Chondrocyte (in vitro differentiated cells): ENCODE measurements at places on chromosomes 16 and 17.

GRCh38 chr16:87057951-87058560, 259.1 kb downstream of the C16orf95 start:
- DNase-seq: no peak

GRCh38 chr16:55144651-55145050, 179.4 kb upstream of the IRX6 start:
- DNase-seq: no peak

DNA sequence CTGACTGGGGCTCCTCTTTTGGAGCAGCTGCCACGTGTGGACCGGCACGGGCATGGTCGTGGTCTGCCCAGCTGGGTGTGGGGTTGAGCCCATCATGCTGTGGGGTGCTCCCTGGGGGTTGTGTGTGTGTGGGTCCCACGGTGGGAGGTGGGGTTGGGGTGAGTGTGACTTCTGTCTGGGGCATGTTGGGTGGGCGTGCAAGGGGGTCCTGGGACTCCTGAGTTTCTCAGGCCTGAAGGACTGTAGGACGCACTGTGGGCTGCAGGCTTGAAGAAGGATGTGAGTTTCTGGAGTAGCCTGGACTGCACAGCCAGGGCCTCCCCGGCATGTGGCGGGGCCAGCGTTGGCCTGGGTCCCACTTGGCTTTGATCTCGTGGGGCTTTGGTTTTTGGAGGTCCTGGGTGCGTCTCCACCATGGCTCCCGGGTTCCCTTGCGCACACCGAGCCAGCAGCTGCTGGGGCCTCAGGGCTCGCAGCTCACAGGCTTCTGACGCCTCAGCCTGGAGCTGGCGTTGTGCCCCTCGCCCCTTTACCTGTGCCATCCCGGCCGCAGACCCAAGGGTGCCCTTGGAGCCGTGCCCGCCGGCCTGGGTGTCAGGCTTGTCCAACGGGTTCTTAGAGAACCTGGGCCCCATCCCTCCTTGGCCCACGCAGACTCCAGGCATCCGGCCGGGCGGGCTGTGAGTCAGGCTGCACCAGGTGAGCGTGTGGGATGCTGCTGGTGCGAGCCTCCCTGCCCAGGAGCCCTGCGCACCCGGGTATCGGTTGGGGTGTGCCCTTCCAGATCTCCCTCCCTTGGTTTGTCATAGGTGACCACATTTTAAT, 34.4 kb upstream of the ZNF750 start:
- DNase-seq: peak; percentile 77

- DNase-seq: no peak
Observed at GRCh38 chr17:38870259-38871165, 654 bp downstream of the LASP1 start.

- DNase-seq: peak; percentile 48
Observed at GRCh38 chr16:3646348-3646920, 8.1 kb upstream of the DNASE1 start.

DNA sequence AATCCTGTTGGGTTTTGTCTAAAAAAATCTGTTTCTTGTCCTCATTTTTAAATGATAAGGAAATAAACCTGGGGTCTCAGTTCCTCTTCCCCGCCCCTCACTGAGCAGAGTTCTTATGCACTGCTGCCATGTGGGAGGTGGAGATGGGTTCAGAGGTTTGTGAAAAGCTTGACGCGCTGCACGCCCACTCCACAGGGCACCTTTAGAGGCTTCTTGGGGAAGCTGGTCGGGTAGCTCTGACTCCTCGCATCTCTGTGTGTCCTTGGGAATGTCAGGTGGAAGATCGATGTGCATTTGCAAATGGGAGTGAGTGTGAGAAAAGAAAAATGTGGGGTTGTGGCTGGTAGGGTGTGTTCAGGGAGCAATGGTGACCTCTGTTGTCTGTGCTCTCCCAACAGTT, 4.7 kb upstream of the ZNHIT3 start:
- DNase-seq: no peak

DNA sequence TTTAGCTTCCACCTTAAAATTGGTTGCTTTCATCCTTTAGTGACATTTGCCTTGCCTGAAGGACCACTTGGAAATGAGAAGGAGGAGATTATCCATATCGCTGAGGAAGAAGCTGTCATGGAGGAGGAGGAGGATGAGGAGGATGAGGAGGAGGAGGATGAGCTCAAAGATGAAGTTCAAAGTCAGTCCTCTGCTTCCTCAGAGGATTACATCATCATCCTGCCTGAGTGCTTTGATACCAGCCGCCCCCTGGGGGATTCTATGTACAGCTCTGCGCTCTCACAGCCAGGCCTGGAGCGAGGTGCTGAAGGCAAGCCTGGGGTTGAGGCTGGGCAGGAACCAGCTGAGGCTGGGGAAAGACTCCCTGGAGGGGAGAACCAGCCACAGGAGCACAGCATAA, 11.5 kb upstream of the TMEM106A start:
- DNase-seq: no peak

DNA sequence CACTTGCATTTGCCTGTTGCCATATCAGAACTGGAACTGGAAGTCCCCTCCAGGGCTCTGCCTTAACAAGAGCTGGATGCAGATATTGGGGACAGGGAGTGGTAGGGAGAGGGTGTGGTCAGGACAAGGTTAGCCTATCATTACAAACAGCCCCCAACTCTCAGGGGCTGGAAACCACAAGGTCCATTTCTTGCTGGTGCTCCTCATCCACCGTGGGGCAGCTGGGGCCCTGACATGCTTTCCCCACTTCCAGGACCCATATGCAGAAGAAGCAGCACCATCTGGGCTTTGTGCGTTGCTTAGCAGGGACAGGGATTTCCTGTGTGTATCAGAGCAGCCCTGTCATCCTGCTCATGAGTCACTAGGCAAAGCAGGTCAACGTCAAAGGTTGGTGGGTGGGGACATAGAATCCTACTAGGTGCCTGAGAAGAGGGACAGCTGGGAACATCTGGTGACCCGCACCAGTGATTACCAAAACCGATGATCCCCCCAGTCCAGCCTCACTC, 26.9 kb downstream of the RGS9 start:
- DNase-seq: no peak

- no peak for DNase-seq
Observed at GRCh38 chr17:28887871-28888471, 9.6 kb downstream of the FLOT2 start.
